ENCODE measurements at places on chromosomes 7 and 10. TPM values are rescaled to one million over a fixed set of nuclear protein-coding genes. Genes with fewer than 3 reads are reported as not detected.

Gene TCF7L2
- total RNA-seq, result 5.2 TPM

Gene AGBL3
- 2.3 TPM for total RNA-seq

Gene PNLIPRP2
- not detected for total RNA-seq

Gene C7orf57
- not detected for total RNA-seq

Gene OR2A12
- not detected for total RNA-seq

Gene TAF6
- total RNA-seq, result 100 TPM

Gene RARRES2
- total RNA-seq, result 161 TPM

Gene FAM25G
- not detected for total RNA-seq

Gene POM121L12
- not detected for total RNA-seq

Gene GARS1
- total RNA-seq, result 213 TPM

Gene SAP25
- not detected for total RNA-seq

Gene EVX1
- not detected for total RNA-seq

Gene FKBP6
- total RNA-seq, result not detected

DNA sequence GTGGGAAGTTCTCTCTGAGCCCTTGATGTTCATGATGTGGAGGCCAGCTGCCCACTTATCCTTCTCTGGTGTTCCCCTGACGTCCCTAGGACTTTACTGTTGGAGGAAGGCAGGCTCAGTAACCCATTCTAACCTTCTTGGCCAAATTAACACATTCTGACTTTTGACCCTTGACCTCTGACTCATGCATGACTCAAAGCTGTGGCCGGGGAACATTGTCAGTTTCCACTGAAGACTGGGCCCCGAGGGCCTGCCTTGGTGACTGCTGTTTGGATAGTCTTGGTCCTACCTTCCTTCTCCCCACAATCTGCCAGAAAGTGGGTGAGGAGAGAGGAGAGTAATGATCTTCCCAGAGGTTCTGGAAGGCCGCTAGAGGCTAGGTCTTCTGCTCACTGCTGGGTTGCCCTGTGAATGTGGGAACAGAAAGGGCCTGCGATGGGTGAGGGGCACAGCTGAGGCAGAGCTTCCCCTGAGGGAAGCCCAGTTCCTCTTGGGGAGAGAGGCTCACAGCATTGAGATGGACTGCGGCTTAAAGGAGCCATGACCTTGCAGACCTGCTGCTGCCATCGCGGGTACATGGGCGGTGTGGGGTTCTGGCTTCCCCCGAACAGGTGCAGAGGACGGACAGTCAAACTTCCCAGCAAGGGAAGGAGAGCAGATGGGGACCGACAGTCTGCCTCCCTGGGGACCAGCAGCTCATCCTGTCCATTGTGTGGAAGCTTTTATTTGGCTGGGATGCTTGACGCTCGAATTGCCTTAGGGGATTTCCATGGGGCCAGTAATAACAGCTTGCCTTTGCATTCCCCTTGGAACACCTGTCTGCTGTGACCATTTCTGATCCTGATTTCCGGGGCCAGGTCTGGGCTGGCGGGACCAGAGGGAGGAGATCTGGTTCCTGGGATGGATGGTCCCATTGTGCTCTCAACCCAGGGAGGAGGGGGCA is 43.8 kb downstream of the ADAMTS14 start:
- peak; percentile 72 for DNase-seq

DNA sequence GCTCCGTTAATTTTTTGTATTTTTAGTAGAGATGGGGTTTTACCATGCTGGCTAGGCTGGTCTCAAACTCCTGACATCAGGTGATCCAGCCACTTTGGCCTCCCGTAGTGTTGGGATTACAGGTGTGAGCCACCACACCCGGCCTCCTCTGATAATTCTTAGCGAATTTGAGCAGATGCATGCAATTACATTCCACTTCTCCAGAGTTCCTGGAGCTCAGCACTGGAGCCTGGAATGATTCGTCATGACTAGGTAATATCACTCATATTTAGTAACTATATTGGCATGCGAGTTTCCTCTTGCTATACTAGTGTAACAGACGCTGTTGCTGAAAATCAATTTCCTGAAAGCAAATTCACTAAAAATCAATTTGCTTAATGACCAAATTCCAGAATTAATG is 86.8 kb downstream of the MKX start:
- DNase-seq, result peak; percentile 23

- DNase-seq, result no peak
Observed at GRCh38 chr7:151251328-151251688, 2.8 kb upstream of the SMARCD3 start.

- peak; percentile 74 for DNase-seq
Observed at GRCh38 chr10:77405771-77406241, 231.8 kb downstream of the KCNMA1 start.

GRCh38 chr7:126702242-126703016 is 550.3 kb downstream of the GRM8 start:
- no peak for DNase-seq

DNA sequence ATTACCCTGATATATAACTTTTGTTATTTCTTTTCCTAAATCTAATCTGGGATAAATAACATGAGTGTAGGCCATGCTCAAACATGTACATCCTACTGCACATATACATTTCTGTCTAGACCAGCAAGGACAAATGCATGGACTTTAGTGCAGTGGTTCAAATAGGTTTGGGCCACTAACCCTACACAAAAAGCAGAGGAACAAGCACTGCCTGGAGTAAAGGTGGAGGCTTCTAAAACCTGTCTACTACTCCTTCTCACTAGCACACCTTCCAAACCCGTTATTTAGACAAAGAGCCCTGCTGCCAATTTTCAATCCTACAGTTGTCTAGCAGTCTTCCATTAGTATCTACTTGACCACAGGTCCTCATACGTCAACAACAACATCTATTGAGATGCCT is 34.8 kb downstream of the SGCE start:
- DNase-seq, result no peak

- DNase-seq, result peak; percentile 28
Observed at GRCh38 chr7:149569025-149569725, 71.6 kb upstream of the ZNF746 start.

- no peak for DNase-seq
Observed at GRCh38 chr7:41013117-41013516, 689.8 kb downstream of the INHBA start.

DNA sequence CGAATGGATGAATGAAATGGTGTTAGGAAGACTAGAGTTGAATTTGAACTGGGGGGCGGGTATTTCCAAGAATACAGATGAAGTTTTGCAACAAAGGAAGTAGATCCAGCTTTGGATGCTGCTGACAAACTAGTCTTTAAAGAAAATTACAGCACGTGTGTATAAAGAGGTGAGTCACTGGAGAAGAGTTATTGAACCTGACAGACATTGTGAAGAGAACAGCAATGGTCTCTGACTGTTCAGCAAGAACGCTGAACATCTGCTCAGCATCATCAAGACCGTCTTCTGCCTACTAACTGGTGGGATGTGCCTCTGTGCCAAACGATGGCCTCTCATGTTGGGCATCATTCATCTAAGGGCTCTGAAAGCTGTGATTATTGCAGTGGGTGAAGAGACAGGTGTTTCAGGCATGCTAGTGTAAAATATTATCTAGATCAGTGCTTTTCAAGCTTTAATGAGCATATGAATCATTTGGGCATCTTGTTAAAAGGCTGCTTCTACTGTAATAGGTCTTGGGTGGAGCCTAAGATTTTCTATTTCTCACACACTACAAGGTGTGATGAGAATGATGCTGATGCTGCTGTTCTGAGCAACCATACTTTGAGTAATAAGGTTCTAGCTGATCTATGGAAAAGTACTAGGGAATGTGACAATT is 291.3 kb downstream of the PTEN start:
- peak; percentile 73 for DNase-seq

DNA sequence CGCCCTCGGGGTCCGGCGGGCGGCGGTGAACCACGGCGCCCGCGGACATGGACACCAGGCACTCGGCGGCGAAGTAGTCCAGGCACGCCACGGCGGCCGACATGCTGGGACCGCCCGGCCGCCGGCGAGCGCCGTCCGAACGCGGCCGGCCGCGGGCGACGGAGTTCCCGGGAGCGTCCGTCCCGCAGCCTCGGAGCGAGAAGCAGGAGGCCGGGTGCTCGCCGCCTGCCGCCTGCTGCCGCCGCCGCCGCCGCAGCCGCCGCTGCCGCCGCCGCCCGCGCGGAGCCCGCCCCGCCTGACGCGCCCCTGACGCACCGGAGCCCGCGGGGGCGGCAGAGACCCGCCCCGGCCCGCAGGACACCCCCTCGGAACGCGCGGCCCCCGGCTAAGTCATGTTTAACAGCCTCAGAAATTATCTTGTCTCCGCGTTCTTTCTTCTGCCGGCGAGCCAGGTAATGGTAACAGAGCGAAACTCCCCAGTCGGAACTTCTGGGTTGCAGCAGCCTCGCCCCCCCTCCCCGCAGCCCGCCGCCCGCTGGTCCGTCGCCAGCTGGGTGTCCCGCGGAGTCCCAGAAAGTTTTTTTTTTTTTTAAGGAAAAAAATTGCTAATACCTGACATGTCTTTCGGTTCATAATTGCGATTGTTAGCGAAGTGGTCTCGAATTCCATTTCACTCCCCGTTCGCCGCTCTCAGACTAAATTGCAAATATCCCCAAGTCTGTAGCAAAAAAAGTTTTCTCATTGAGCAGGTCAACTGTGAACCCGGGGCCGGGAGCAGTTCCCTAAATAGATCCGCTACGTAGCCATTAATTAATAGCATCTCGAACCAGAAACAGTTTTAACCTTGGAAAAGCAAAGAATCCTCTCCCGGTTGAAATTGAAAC is at the start of gene KLF14:
TSS of gene KLF14 (minus strand) at position 277 of the 884 bp plus-strand sequence. CDS start at position 103, 174 bp downstream.
- DNase-seq, result peak; percentile 4

DNA sequence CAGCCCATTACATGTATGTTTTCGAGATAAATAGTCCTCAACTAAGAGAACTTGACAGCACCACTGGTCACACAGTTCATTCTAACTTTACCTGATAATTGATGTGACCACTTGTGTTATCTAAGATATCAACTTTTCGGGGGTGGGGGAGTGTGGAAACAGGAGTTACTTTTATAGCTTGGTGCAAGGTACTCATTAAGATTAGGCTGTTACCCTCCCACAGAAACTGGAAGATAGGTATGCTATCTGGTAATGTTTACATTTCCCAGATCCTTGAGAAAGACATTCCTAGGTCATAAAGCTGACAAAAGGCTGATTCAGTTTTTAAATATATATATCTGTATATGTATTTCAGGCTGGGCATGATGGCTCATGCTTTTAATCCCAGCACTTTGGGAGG is 11.1 kb downstream of the ERVW-1 start:
- DNase-seq, result no peak

- peak; percentile 39 for DNase-seq
Observed at GRCh38 chr7:1412322-1413261, 46.7 kb downstream of the MICALL2 start.

GRCh38 chr10:62075912-62076311 is 174.4 kb downstream of the ARID5B start:
- no peak for DNase-seq

- no peak for DNase-seq
Observed at GRCh38 chr10:85600026-85600743, 766.4 kb downstream of the GRID1 start.

GRCh38 chr7:42671627-42672026 is 240.2 kb downstream of the C7orf25 start:
- DNase-seq, result peak; percentile 72

GRCh38 chr7:159068488-159068811 is 76.2 kb downstream of the VIPR2 start:
- DNase-seq, result no peak

DNA sequence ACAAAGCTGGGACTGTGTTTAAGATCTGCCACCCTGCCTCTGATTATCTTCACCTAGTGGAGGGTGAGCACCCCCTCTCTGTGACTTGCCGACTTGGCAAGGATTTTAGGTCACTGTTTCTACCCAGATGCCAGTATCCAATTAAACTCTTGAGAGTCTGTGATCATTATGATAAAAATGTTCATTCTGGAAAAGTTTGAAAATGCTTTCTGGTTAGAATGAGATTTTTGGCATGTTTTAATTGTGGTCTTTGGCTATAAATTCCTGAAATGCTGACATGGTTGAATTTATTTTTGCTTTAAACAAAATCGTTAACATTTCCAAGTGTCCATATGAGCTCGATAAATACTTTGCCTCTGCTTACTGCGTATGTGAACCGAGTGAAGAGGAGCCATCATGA is 221.4 kb downstream of the BICC1 start:
- DNase-seq, result no peak

- peak; percentile 41 for DNase-seq
Observed at GRCh38 chr10:33653584-33654367, 319.3 kb upstream of the NRP1 start.

DNA sequence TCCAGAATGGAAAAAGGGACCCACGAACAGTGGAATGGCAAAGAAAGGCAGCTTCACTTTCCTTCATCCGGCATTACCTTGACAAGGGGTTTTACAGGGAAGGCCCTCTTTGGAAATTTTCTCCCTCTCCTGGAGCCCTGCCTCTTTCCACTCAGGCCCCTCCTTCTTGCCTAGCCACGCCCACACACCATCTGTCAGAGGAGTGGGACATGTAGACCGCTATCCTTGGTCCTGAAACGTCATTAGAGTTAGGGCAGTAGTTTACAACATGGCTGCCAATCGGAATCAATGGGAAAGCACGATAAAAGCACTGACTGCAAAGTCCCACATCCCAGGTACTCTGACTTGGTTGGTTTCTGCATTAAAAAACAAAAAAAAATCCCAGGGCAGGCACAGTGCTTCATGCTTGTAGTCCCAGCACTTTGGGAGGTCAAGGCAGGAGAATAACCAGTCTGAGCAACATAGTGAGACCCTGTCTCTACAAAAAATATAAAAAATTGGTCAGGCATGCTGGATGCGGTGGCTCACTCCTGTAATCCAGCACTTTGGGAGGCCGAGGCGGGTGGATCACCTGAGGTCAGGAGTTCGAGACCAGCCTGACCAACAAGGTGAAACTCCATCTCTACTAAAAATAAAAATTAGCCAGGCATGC is 96.4 kb downstream of the MARCHF5 start:
- DNase-seq, result peak; percentile 66

GRCh38 chr7:27157702-27158431 is 1.4 kb upstream of the HOXA7 start:
- no peak for DNase-seq

- DNase-seq, result no peak
Observed at GRCh38 chr10:125035588-125036295, 93.8 kb downstream of the ZRANB1 start.

DNA sequence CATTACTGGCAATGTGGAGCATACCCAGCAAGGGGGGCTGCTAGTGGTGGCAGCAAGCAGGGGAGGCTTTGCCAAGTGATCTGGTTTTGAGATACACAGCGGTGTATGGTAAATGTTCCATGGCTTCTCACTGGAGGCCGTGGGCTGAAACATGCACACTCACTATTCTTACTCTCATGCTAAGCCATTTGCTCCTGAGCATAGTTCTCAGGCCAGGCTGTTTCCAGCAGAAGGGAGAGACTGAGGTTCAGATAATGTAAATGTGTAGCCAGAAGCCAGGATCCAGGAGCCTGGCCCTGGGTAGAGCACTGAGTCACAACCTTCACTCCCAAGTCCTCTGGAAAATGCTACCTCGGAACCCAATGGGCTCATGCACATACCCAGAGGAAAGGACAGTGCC is 757.9 kb downstream of the GRID1 start:
- no peak for DNase-seq

Measured in renal cortical epithelial cell (primary cell).